Fibroblast of lung (primary cell): ENCODE measurements at places on chromosomes 16 and 17. TPM values are rescaled to one million over a fixed set of nuclear protein-coding genes. Genes with fewer than 3 reads are reported as not detected.

DNA sequence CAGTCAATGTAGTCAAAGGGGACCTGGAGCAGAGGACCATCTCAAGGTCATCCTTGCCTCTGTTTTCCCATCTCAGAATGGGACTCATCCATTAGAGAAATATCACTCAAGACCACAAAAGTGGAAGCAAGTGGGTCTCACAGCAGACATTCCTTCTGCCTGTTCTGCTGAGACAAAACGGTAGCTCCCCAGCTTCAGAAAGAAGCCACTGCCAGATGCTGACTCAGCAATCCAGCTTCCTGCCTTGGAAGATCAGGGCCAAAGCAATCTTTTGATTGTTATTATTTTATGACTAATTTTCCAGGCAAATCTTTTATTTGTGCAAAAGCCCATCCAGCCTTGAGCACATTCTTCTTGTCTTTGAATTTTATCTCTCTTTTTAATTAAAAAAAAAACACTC, 86.8 kb downstream of the CCT6B start:
- no peak for DNase-seq

DNA sequence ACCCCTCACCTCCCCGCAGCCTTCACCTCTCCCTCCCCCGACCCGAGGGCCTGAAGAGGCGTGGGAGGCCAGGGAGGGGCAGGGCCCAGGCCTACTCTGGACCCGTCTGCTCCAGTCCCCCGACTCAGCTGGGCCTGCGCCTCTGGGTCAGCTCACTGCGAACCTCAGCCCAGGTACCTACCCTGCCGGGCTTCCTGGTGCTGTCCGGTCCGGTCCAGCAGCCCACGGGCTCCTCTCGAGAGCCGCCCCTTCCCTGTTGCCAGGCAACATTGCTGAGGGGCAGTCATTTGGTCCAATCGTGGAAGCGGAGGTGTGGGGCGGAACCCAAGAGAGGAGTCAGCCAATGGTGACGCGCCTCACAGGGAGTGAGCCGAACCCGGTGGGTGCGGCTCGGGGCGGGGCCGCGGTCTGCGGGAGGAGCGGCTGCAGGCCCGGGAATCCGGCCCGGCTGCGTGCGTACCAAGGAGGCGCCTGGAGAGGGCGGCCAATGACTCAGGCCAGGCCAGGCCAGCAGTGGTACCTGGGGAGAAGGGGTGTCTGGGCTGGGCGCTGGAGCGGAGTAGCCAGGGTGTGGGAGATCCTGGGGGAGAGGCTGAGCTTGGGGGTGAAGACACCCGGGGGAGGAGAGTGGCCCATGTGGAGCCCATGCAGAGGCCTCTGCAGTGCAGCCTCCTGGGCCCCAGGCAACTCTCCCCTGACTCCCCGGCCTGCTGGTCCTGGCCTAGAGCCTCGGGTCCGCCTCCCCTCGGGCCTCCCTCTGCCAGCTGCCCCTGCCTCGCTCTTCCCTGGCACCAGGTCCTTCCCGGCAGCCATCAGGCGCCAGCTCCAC, at the start of gene MEAK7:
Gene MEAK7, minus strand, starts transcription at position 240 of the 829 bp plus-strand sequence. CDS start 6,573 bp downstream, outside the sequence.
- DNase-seq: peak; percentile 98

DNA sequence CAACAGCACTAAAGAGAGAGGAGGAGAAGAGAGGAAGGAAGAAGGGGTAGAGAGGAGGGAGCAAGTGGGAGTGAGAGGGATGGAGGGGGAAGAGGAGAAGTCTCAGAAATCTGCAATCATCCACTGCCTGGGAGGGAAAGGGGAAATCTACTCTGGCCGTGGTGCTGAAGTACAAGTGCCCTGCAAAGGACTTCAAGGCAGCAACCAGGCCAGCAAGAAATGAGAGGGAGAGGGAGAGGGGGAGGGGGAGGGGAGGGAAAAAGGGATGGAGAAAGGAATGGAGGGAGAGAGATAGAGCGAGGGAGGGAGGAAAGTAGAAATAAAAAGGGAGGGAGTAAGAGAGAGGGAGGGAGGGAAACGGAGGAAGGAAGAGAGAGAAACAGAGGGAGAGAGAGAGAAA, 130.8 kb upstream of the EEF2KMT start:
- DNase-seq: no peak

DNA sequence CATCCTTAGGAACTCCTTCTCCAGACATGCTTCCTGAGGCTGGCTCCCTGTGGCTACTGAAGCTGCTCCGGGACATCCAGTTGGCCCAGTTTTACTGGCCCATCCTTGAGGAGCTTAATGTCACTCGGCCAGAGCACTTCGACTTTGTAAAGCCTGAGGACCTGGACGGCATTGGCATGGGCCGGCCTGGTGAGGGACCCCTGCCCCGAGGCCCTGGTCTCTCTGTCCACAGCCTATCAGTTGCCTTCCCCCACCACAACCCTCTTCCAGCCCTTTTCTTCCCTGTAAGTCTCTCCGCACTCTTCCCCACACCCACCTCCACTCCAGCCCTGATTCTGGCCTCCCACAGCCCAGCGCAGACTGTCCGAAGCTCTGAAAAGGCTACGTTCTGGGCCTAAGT, 2.0 kb downstream of the TNK1 start:
- no peak for DNase-seq

GRCh38 chr17:33779234-33779591, 475.9 kb upstream of the CCL2 start:
- DNase-seq: peak; percentile 45

GRCh38 chr17:50837980-50838954, 2.9 kb downstream of the WFIKKN2 start:
- DNase-seq: no peak

DNA sequence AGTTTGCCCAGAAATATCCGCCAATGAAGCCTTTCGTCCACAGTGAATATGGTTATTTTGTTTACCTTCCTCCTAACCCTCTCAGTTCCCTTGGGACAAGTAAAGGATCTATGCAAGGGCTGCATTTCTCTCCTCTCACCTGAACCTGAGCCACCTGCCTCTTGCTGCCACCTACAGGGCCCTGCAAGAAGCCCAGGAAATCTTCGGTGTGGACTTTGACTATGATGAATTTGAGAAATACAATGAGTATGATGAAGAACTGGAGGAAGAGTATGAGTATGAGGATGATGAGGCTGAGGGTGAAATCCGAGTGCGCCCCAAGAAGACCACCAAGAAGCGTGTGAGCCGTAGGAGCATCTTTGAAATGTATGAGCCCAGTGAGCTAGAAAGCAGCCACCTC, 14.0 kb downstream of the SUPT6H start:
- no peak for DNase-seq

The G6PC1 gene
- total RNA-seq: not detected in 2 replicates
